ENCODE measurements at places on chromosomes 6 and 20. TPM values are rescaled to one million over a fixed set of nuclear protein-coding genes. Genes with fewer than 3 reads are reported as not detected.

TAAR6 gene
- not detected for total RNA-seq

DNA sequence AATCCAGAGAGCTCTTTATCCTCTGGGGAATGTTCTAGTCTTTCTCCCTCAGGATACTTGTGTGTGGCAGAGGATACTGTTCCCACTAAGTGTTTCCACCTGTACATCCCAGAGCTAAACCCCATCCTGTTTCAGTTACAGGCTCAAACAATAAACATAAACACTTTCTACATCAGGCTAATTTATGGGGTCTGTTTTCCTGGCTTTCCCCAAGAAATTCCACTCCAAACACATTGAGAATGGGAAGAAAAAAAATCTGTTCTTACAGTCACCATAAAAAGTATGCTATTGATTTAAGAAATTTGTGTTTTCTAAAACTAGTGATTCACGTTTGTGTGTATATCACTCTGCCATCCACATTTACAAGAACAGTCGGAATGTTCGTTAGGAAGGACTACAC, 293.9 kb upstream of the FOXQ1 start:
- DNase-seq: no peak

RAMACL gene
- 2.4 TPM for total RNA-seq

DNA sequence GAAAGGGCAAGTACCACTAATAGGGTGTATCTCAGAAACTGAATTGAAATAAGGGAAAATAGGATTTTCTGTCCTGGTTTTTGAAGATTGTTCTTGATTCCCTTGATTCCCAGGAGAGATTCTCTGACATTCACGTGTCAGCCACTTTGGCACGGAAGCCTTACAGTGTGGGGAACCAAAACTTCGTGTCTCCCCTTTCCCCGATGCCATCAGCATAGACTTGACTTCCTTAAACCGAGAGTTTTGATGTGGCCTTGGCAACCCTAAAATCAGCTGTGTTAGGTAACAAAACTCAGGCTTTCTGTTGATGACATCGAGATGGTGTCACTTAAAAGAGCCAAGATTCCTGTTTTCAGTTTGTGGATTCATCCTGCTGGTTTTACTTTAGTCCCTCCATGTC, 7.5 kb downstream of the HMGN4 start:
- DNase-seq: no peak

GRCh38 chr20:45111799-45112471, 3.0 kb downstream of the WFDC5 start:
- no peak for DNase-seq

GRCh38 chr6:90285042-90285481, 11.6 kb downstream of the BACH2 start:
- no peak for DNase-seq

- no peak for DNase-seq
Measured at GRCh38 chr6:46421939-46422338, 69.3 kb downstream of the RCAN2 start.

GRCh38 chr6:69953491-69953890, 87.1 kb downstream of the COL19A1 start:
- DNase-seq: no peak

IP6K3 gene
- total RNA-seq: not detected
